NCI-H82 (cell line): ENCODE measurements at places on chromosomes 1 and 21.

DNA sequence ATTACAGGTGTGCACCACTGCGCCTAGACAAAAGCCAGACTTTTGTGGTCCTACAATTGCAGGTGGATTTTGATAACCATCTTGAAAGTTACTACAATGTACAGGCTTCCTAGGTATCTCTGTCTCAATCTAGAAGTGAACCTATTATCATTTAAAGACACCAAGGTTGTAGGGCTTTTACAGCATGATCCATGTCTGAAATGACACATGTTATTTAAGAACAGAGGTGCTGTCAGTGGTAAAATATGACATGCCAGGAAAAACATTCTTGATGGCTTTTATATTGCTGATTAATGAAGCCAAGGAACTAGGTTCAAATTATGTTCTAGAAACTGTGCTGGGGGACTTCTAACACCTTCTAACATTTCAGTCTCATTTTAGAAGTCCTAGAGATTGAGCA is 253.1 kb downstream of the SDCCAG8 start:
- no peak for DNase-seq

DNA sequence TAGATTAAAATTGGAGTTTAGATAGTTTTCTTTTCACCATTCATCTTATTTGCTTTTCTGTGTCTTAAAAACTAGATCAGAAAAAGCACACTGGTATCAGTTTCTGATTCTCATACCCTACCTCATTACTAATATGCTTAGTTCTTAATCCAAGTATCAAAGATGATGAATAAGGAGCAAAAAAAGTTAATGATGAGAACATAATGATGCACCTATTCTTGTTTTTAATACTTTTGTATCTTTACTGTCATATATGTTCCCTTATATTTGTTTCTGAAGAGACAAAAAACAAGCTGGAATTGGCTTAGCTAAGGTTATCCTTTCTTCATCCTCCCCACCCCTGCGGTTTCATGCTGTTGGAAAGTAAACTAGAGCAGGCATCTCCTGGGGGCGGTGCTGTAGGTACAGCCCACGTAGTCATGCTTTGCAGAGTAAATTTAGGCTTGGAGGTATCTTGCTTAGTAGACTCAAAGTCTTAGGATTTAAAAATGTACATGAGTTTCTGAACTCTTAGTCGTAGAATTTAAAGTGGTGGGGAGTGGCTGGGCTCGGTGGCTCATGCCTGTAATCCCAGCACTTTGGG is 16.4 kb downstream of the CNIH4 start:
- no peak for DNase-seq

- DNase-seq, result no peak
Measured at GRCh38 chr1:186819563-186819962, 9.2 kb upstream of the PLA2G4A start.

DNA sequence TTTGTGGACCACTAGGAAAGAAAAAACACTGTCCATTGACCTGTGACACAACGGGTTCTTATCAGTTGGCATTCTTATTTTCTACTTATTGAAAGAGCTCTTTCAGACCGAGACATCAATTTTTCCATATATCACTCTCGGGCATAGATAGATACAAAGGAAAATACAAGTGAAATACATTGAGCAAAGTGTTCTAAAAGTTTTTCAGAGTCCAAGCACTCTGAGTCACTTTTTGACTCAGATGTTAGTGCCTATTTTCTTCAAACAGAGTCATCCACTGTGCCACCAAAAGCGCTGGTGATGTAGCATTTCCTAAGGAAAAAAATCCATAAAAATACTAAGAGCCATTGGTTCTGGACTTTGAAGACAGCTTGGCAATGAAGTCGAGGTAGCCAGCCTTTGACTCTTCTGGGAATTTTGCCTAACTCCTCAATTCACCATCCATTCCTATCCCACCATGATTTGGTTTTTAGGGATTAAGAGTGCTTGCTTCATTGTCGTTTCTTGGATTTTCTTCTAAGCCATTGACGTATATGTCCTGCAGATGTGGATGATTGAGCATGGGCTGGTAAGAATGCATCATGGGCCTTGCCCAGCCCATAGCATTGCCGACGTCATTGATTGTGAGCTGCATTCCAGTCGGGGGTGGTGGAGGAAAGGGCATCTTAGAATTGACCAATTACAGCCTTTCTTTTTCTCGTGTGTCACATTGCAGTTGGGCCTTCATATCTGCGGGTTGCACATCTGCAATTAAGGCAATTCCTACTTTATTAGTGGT is 10.6 kb downstream of the GALNT2 start:
- DNase-seq, result no peak

DNA sequence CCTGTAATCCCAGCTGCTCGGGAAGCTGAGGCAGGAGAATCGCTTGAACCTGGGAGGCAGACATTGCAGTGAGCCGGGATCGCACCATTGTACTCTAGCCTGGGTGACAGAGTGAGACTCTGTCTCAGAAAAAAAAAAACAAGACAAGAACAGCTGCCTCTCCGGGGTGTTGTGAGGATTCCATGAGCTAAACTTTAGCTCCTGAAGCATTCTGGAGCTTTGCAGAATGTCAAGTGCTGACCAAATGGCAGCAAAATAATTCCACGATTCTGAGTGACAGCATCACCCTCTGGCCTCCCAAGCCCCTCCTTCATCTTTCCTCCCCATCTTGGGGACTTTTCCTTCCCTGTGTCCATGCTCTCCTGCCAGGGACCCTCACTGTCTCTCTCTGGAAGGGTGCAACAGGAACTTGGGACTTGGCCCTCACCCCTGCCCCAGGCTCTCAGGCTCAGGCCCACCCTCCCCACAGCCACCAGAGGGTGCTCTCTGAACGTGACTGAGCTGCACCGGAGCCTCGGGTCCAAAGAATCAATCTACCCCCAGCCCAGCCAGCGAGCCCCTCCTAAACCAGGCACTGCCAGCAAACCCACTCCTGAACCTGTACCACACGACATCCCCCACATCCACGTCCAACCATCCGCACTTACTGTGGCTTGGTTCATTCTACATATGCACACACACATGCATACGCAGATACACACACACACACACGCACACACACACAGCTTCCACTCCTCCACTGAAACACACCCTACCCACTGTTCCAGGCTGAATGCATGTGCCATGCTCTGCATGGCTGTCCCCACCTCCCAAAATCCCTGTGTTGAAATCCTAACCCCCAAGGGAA is 45.7 kb downstream of the ACOT7 start:
- DNase-seq, result peak; percentile 80

GRCh38 chr1:178954325-178954690 is 71.4 kb upstream of the FAM20B start:
- no peak for DNase-seq

GRCh38 chr1:178620584-178621475 is 104.2 kb upstream of the RALGPS2 start:
- DNase-seq, result no peak

DNA sequence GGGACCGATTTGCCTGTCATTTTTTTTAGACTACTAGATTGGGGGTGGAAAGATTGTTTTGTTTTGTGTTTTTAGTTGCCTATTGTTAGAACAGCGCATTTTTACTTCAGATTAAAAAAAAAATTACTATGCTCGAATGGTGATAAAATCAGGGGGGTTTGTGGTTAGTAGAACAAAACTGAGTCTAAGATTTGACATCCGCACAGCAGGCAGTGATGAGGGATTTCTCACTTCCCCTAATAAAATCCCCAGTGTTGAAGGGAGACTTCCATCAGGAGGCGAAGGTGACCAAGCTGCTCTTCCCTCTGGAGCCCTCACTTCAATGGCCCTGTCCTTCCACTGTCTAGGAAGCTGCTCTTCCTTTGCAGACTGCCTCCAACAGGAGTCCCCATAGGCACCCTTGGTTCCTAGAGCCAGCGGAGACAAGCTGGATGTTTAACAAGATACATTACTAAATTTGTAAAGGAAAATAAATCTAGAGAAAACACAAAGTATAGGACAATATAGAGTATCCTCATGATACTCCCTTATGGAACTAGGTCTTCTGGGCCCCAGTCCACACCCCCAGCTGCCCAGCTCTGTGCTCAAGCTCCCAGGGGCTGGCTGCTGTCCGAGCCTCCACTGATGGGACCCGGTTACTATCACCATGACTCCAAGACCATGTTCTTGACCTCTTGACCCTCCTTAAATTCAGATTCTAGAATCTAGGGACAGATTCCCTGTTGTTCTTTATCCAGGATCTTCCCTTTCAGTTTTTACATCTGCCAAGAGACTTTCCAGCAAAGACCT is 31.0 kb downstream of the TENT5C start:
- DNase-seq, result no peak

DNA sequence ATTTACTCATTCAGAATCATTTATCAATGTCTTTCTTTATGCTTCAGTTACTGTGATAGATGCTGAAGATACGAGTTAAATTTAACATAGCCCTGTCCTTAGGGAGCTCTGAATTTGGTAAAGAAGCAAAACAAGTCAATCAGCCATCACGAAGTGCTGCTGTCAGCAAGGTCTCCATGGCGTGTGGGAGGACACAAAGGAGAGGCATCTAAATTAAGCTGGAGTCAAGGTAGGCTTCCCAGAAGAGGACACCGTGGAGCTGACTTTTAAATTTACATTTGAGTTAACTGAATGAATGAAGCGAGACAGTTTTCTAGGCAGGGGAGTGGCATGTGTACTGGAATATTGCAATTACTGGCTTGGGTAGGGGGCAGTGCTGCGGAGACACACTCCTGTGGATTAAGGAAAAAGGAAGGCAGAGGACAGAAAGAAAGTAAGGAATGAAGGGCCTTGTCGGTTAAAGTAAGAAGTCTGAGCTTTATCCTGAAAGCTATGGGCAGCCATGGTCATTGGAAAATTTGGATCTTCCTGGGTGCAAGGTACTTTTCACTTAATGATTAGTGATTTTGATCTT is 41.3 kb upstream of the C1orf87 start:
- DNase-seq, result no peak

- no peak for DNase-seq
Measured at GRCh38 chr1:204282761-204283221, 69.0 kb upstream of the GOLT1A start.

GRCh38 chr1:36864823-36865601 is 169.3 kb downstream of the GRIK3 start:
- no peak for DNase-seq

DNA sequence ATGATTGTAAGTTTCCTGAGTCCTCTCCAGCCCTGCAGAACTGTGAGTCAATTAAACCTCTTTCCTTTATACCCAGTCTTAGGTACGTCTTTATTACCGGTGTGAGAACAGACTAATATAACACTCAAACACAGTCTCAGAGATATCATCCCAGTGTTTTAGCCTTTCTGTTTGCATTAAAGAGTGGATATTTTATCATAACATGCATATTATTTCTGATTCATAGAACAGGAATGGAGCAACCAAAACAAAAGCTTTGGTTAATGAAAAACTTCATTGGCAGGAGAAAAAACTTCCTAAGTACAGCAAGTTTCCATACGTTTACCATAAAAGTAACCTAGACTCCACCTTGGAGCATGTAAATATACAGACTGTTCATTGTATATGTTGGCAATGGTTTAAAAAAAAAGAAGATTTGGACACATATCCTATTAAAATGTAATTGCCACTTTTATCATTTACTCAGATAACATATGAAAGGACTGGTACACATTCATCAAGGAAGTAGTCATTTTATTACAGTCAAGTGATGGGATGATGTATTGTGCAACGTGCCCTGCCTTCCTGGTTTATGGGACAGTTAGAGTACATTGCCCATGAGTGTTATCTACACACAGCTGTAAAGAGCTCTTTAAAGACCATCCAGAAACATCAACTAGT is 144.8 kb downstream of the ETS2 start:
- no peak for DNase-seq
